Putamen (tissue), 1 donor: ENCODE measurements at places on chromosomes 1 and 21.

- DNase-seq: no peak
Measured at GRCh38 chr1:32307324-32307723, 15.4 kb downstream of the HDAC1 start.

DNA sequence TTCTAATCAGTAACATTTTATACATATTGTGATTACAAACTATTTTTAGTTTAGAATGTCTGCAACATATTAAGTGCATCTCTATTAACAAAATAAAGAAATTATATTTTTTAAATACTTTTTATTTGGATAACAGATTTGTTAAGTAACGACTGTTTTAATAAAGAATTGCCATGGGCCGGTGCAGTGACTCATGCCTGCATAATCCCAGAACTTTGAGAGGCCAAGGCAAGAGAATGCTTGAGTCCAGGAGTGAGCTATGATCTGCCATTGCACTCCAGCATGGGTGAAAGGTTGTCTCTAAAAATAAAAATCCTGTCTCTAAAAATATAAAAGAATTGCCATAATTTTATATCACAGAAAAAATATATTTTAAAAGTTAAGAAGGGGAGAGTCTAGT is 4.1 kb downstream of the LRRIQ3 start:
- DNase-seq: no peak

GRCh38 chr1:150628766-150629114 is 672 bp downstream of the ENSA start:
- no peak for DNase-seq

DNA sequence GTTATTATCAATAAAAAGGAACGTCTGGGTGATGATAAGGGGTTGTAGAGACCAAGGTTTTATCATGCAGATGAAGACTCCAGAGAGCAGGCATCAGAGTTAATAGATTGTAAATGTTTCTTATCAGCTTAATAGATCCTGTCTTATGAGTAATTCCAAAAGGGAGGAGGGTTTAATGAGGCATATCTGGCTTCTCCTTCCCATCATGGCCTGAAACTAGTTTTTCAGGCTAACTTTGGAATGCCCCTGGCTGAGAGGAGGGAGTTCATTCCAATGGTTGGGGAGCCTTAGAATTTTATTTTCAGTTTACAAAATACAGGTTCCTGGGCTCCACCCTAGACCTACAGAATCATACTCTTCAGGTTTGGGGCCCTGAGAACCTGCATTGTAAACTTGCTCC is 13.5 kb downstream of the PLA2G2D start:
- no peak for DNase-seq

DNA sequence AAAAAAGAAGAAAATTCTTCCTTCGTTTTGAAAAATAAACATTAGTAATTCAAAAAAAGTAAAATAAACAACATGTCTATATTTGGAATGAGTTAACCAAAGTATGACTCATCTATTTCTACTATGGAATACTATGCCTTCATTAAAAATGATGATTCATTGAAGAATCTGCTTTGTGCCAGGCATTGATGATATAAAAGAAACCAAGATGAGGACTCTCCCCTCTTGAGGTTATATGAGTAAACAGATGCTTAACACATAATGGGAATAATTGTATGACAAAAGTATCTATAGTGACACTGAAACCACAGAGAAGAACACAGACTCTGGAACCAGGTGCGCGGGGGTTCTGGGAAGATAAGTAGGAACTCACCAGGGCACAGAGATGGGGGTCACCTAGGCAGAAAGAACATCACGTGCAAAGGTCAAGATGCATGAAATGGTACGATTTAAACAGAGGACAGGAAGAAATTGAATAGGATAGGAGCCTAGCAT is 18.8 kb downstream of the ELF3 start:
- no peak for DNase-seq

- no peak for DNase-seq
Measured at GRCh38 chr1:54215523-54215922, 15.6 kb downstream of the MRPL37 start.

DNA sequence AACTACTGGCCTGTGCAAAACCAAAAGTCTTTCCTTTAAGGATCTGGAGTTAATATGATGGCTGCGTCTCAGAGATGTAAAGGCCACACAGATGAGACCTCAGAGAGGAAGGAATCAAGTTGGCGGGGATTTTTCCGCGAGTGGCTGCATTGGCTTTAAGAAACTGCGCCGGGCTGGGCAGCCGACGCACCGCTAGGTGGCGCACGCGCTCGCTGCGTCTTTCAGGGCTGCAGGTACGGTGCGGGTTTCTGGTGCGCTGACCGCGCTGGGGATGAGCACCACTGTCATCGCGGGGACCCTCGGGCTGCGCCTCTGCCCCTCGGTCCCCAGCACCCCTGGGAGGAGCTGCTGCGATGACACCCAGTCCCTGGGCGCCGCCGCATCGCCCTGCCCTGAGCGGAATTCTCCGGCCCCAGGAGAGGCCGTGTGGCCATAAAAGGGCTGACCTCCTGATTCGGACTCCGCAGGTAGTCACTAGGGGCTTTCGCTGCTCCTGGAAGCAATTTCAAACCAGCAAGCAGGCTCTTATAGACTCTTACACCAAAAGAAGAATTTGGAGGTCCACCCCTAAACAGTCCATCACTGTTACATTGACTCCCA is 241.0 kb downstream of the KCNJ6 start:
- peak; percentile 7 for DNase-seq

- no peak for DNase-seq
Measured at GRCh38 chr1:225544263-225544662, 108.7 kb downstream of the ENAH start.

DNA sequence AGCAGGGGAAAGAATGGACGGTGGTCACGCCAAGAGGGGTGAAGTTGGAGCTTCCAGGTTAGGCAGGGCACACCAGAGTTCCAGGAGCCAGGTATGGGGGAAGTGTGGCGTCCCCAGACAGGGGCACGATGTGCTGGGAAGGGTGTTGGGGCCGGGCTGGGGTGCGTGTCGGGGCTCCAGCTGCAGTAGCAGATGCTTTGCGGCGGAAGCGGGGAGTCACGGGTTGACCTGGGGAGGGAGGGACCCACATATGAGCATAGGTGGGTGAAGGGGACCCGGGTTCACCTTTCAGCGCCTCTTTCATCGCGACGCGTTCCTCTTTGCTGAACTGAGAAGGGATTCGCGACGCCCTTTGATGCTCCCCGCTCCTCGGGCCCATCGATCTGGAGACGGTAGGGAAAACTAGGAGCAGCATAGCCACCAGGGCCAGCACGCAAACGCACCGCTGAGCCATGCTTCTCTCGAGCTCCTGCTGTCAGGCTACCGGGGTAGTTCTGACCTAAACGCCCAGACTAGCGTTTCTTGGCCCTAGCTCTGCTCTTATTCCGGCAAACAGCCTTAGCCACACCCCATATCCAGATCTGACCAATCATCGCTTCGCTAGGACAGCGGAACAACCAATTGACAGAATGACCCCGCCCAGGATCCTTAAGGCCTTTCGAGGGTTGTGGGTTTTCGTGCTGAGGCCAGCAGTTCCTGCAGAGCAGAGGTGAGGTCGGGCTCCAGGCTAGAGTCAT is at the start of gene PM20D1:
TSS of gene PM20D1 (minus strand) at position 514 of the 737 bp plus-strand sequence. CDS start at position 454, 60 bp downstream.
- peak; percentile 89 for DNase-seq

GRCh38 chr1:28428990-28429520 is 59.5 kb downstream of the PHACTR4 start:
- no peak for DNase-seq
